ENCODE measurements at places on chromosomes 6 and 20. TPM values are rescaled to one million over a fixed set of nuclear protein-coding genes. Genes with fewer than 3 reads are reported as not detected.

FBXO30 gene
- total RNA-seq: 5.7 TPM

GRIK2 gene
- total RNA-seq: not detected

COL19A1 gene
- not detected for total RNA-seq

CFAP61 gene
- total RNA-seq: not detected

ESF1 gene
- total RNA-seq: 9.2 TPM

FNDC11 gene
- 0.80 TPM for total RNA-seq

CPXM1 gene
- total RNA-seq: 0.20 TPM

RBM38 gene
- 35.5 TPM for total RNA-seq

SEMG2 gene
- not detected for total RNA-seq

HCRTR2 gene
- total RNA-seq: not detected

TGM3 gene
- total RNA-seq: not detected

MAPK13 gene
- total RNA-seq: 5.9 TPM

LTA gene
- not detected for total RNA-seq

SPAG4 gene
- total RNA-seq: 3.2 TPM

ADGRF1 gene
- not detected for total RNA-seq

TNFRSF6B gene
- 328 TPM for total RNA-seq

FOXC1 gene
- 10.5 TPM for total RNA-seq

TCF15 gene
- total RNA-seq: 8.6 TPM

TFAP2C gene
- not detected for total RNA-seq

Data from mammary microvascular endothelial cell (primary cell).